ENCODE measurements at places on chromosomes 6 and 20. TPM values are rescaled to one million over a fixed set of nuclear protein-coding genes. Genes with fewer than 3 reads are reported as not detected.

GRCh38 chr20:9306521-9306920, 207.9 kb upstream of the LAMP5 start:
- no peak for DNase-seq

GRCh38 chr6:13302291-13302690, 26.0 kb downstream of the TBC1D7 start:
- DNase-seq, result no peak

- no peak for DNase-seq
Observed at GRCh38 chr20:35681960-35682359, 17.2 kb downstream of the NFS1 start.

DNA sequence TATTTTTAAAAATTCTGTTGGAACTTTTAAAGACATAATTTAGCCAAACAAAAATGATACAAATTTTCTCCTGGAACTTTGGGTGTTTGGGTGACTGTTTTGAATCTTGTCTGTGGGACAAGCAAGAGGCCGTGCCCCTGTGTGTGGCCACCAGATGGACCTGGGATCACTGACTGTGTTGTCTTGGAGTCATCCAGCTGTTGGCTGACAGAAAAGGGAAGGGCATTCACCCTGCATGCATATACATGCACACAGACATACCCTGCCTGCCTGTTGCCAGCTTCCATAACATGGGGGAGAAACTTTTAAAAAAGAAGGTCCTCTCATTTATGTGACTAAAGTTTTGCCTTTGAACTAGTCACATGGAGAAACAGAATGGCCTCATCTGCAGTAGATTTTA, 72.7 kb downstream of the BLOC1S5 start:
- DNase-seq, result no peak

DNA sequence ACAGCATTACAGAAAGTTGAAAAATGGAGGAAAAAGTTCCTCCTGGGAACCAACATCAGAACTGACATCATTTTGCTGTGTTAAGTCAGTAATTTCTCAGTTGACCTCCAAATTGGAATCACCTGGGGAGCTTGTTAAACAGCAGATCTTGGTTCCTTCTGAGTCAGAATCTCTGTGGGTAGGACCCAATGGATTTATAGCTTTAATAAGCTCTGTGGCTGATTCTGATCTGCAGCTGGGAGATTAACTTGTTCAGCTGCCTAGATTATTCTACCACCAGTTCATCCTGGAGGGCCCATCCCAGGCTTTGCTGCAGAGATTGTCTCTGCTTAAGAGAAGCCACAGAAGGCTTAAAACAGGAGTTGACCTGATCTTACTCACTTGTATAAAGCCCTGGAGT, 90.7 kb upstream of the POPDC3 start:
- no peak for DNase-seq

DNA sequence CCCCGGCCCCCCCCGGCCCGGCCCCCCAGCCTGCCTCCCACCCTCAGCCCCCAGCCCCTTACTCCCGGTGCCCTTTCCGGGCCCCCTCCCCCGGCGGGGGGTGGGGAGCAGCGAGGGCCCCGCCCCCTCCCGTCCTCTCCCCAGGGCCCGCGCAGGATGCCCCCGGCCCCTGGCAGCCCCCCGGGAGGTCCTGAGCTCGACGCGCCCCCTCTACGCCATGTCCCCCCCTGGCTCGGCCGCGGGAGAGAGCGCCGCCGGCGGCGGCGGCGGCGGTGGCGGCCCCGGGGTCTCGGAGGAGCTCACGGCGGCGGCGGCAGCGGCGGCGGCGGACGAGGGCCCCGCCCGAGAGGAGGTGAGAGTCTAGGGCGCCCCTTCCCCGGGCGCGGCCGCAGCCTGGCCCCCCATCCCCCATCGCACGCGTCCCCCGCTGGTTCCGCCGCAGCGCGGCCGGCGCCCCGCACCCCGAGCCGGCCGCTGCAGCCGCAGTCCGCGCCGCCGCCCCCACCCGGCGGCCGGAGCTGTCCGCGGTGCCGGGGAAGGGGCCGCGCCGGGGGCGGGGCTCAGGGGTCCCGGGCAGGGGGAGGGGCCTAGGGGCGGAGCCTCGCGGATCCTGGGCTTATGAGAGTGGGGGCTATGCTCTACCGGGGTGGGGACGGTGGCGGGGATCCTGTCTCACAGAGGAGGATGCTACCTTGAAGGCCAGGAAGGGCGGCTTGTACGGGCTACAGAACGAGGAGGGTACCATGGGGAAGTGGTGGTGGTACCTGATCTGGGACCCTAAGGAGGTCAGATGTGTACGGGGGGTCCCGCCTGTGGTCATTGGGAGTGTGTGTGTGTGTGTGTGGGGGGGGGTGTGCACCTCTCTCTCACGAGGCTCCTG, 516 bp downstream of the TMEM151B start:
- no peak for DNase-seq

DNA sequence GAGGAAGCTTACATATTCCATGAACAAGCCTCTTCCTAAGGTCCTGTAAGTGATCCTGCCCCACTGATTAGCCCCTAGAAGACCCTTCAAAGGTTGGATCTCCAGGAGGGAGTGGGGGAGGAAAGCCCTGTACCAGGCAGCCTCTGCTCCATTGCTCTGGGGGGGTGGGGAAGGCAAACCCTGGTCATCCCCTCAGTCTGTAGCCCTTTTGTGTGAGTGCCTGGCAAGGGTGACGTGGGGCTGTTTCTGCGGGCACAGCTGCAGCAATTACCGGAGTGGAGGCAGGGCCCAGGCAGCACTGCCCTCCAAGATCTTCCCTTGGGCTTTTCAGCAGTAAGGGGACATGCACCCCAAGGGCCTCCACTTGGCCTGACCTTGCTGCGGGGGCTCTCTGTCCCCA, at the start of gene MOG:
MOG (plus strand) TSS at position 295 of the 400 bp plus-strand sequence. CDS start 118 bp downstream, outside the sequence.
- DNase-seq, result no peak

DNA sequence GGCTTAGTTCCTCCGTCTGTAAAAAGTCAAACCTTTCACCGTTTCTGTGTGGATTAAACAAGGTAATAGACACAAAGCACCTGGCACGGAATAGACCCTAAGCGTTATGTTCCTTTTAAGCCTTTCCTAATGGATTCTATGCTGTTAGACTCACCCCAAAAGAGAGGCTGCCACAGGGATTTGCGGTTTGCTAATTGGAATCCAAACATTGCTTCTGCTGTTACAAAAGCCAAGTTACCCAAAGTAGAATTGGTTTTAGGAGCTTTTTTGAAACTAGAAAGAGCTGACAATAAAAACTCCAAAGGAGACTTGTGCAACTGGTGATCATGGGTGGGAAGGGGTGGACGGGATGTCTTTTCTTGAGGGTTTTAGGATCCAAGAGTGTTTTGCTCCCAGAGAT, 178.0 kb downstream of the BMP7 start:
- no peak for DNase-seq

- DNase-seq, result no peak
Observed at GRCh38 chr6:13251242-13251641, 77.1 kb downstream of the TBC1D7 start.

DNA sequence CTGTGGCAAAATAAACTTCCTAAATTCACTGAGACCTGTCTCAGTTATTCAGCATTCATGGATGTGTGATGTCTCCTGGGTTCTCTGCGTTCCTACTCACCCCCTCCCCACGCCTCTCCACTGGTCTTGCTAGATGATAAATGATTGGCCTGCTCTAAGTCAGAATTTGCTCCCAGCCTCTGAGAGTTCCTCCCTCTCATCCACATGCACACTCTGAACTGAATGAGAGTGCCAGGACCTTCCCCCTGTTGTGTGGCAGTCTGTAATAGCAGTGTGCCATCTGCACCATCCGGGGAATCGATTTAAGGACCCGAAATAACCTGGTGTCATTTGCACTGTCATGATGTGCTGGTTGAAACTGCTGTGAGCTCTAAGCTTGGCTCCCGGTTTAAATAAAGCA, 135.8 kb upstream of the AFDN start:
- DNase-seq, result no peak

GRCh38 chr6:42565823-42566613, 2.2 kb downstream of the UBR2 start:
- no peak for DNase-seq

DNA sequence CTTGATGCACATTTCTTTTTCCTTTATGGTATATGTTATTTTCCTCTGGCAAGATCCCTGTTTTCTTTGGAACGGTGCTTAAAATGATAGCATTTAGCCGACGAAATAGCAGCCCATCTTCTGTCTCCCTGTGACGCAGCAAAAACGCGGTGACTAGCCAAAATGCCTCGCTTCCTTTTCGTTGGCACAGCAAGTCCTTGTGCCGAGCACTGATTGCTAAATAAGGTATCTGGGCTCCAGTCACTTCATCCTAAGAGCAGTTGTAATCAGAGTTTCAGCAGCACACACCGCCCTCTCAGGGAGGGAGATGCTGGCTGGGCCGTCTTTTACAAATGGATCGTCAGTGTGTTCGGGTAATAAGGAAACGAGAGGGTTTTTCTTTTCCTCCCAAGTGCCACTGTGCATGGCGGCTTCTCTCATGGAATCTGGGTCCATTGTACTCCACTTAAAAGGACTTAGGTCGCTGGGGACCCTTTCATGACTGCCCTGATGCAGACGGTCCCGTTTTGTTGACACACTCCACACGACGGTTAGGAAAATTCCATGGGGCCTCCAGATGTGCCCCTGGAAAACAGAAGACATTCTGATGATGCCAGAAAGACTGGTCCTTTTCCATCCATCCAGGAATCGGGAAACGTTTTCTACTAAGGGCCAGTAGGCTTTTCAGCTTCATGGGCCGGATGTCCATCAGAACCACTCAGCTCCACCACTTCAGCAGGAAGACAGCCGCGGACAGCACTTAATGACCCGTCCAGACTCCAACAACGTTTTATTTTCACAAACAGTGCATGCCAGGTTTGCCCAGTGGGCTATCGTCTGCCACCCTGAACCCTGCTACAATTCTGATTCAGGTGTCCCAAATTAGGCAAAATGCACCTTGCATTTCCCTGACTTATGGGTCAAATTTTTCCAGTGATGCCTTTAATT, 185.5 kb downstream of the CDH4 start:
- no peak for DNase-seq

Gene DPPA5
- not detected for polyA plus RNA-seq
